AG04449 (cell line): ENCODE measurements at places on chromosomes 5 and 9.

DNA sequence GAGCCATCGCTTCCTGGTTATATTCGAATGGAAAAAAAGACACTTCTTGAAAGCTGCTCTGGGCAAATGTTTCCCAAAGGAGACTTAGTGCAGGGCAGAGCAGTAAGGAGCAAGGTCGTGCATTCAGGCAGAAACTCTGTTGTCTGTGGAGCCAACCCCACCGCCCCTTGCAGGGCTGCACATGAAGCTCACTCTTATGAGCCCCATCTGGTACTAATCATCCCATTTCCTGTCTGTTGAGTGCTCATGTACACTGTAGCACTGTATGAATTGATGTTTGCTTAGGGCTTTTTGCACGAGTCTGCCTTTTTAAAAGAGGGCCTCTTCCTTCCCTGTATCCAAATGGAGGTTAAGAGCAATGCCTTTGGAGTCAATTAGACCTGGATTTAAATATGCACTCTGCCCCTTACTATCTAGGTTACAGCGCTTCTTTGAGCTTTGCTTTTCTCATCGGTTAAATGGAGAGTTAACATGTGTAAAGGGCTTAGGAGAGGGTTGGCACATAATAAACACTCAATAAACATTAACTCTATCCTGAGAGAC, 25.4 kb downstream of the HMHB1 start:
- DNase-seq: peak; percentile 42

- DNase-seq: no peak
Observed at GRCh38 chr5:137022725-137023124, 476.4 kb downstream of the SPOCK1 start.

DNA sequence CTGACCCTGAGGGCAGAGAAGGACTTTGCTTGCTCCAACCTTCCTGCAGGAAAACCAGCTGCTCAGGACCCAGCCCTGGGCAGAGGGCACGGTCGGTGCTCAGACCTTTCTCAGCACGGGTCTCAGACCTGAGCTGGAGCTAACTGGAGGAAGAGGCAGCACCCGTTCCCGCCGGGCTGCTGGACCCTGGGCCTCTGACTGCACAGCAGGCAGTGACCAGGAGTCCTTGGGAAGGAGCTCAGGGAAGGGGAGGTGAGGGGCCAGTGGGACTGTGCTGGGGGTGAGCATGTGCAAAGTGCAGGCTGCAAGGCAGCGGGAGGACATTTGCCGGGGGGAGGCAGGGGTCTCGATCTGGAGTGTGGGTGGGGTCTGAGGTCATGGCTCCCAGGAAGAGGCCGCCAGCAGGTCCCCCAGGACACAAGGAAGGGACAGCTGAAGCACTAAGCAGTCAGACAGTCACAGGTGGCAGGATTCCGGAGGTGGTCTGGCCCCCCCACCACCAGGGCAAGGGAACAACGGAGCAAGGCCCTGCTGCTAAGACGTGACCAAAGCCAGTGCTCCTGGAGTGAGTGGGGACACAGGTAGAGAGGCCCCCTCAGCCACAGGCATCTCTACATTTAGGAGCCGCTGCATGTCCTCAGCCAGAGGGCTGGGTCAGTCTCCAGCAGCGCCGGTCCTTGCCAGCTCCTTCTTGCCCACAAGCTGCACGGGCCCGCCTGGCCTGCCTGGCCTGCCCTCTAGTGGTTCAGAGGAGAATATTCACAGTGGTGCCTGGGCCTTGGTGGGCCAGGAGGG, 4.8 kb upstream of the DPM2 start:
- no peak for DNase-seq

- no peak for DNase-seq
Observed at GRCh38 chr9:35112257-35113020, 3.2 kb downstream of the ATOSB start.

GRCh38 chr5:39947657-39948056, 522.9 kb upstream of the DAB2 start:
- no peak for DNase-seq

DNA sequence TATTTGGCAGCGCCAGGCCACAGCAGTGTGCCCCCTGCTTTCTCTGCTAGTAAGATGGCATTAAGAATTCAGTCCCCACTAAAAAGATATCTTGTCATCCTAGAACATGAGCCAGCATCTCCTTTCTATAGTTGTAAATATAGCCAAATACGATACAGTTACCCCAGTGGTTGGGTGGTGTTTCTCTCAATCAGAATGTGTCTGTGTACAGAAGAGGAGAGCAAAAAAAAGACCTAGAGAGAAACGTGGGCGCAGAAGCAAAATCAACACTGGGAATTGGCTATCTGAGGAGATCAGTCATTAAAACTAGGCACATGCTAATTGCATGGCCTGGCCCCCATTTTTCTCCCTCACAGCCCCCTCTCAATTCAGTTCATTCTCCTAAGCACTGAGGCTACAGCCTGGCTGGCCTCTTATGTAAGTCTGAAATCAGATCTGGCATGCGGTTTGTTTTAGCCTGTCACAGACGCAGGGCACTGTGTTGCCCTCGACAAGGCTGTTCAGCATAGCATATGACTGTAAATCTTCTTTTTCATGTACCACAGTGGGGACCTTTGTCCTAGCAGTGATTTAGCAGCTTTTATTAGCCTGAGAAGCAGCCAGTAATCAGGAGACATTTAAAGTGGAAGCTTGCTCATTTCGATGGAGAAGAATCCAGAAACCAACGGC, 57.8 kb downstream of the RORB start:
- no peak for DNase-seq

- DNase-seq: no peak
Observed at GRCh38 chr5:32496104-32496503, 51.6 kb upstream of the ZFR start.

DNA sequence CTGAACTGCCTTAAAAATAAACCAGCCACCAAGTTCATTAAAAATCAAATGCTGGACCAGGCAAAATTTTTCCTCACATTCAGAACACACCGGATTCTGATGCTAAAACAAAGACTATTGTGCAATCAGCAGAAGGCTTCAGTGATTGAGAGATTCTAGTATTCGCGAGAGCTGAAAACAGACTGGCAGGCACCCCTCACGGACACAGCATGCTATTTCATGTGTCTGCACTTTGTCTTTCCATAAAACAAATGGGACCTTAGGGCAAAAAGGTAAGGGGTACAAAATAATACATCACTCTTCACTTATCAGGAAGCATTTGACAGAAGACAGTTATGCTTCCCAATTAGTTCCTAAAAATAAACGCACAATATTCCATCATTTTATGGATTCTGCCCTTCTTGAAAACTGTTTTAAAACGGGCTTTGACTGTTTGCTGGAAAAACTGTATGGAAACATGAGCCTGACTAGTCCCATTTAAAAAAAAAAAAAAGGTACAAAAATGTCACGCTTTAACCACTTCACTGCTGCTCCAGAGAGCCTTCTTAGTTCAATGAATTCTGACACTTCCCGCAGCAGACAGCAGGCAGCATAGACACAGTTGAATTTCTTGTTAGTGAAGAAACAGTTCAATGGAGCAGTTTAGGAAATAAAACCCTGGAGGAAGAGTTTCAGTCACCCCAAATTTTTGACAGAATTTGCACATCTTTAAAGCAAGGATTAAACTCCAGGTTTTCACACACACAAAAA, 99.2 kb downstream of the MED27 start:
- DNase-seq: no peak

GRCh38 chr9:115637661-115638060, 515.9 kb upstream of the PAPPA start:
- no peak for DNase-seq

GRCh38 chr9:90102292-90102901, 497.6 kb downstream of the GADD45G start:
- DNase-seq: peak; percentile 47

GRCh38 chr5:164934039-164934438, 1428.6 kb downstream of the MAT2B start:
- DNase-seq: no peak

GRCh38 chr5:157509587-157509986, 49.6 kb downstream of the NIPAL4 start:
- DNase-seq: no peak

DNA sequence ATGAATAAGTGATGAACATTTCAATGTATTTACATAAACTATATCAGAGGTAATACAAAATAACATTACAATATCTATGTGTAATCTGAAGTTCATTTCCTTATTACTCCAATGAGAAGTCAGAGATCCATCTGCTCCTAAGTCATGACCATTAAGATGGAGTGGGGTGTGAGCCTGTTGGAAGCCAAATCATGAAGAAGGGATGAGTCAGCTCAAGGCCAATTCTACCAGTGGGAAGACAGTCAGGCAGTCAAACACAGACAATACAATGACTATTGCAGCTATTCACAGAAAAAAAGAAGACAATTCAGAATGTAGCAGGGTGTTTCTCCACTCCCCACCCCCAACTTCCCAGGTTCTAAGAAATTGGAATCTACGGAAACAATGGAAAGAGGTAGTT, 155.0 kb downstream of the NFIB start:
- DNase-seq: no peak

DNA sequence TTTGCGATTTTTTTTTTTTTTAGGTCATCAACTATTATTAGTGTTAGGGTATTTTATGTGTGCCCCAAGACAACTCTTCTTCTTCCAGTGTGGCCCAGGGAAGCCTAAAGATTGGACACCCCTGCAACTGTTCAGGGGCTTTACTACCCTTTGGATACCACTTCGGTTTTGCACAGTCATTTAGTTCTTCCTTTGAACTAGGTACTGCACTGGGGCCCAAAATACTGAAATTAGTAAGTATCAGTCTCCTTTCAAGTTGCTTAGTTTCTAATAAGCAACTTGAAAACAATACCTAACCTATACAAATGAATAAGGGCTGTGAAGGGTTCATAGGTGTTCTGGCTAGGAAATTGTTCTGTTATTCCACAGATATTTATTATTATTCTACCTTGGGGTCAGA, 45.3 kb downstream of the CWC27 start:
- DNase-seq: no peak

DNA sequence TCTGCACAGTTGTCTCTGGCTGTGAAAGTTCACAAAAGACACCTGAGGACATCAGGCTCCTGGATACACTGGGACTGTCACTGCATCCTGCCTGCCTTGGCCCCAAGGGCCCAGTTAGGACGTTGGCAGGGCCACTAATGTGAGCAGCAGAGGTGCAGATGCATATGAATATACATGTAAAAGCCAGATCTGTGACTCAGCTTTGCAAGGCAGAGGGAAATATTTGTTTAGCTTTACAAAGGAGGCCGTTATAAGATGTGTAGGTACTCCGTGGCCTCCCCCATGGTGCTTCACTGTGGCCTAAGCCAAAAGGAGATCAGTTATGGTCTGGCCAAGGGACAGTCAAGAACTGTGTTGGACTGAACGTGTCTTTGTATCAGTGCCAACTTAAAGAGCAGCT, 4.1 kb upstream of the C1QTNF3 start:
- DNase-seq: no peak

GRCh38 chr9:69824499-69825252, 4.1 kb downstream of the CFAP95 start:
- DNase-seq: no peak

- DNase-seq: no peak
Observed at GRCh38 chr9:137308057-137308619, 6.1 kb upstream of the NRARP start.

DNA sequence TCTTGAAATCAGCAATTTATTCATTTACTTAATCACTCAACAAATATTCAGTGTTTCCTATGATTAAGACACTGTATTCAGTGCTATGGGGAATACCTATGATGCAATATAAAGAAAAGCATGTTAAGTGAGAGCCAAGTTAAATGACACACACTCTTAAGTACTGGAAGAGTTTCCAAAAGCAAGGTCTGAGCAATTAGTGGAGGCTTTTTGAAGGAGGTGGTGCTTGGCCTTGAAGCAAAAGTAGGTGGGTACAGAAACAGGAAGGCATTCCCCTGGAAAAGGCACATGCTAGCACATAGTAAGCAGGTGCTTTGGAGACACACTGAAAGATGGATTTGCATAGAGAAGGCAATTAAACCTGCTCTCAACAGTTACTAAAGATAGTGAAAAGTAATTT, 4.0 kb downstream of the TSLP start:
- peak; percentile 84 for DNase-seq

- no peak for DNase-seq
Observed at GRCh38 chr5:1311439-1312055, 16.7 kb upstream of the TERT start.

- DNase-seq: no peak
Observed at GRCh38 chr9:137194388-137194787, 5.9 kb downstream of the SSNA1 start.

DNA sequence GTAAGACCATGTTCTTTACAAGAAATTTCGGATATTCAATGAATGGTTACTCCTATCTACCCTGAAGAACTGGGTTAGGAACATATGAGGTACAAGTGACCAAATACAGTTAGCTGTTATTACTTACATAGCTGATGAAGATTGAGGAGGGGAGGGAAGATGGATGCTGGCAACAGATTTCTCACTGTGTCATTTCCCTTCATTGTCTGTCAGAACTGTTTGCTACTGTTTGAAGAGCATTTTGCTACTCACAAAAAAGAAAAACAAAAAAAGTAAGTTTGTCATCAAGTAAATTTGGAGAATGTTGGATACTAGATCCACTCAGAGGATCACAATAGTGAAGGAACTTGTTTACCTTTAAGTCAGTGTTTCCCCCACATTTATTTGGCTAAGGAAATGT, 53.7 kb downstream of the ENC1 start:
- no peak for DNase-seq

DNA sequence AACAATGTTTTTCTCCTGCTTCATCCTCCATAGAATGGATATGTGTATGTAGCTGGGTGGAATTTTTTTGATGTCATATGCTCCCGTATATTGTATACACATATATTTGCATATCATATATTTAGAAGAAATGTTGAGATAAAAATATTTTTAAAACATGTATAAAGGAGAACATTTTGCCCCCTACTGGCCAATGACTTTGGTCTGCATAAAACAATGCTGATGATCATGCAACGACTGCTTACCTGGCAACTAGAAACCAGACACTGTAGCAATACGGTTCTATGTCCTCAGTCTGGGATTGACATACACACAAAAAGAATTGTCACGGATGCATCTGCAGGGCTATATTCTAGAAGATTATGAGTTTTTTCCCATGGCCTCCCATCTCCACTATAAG, 503.6 kb downstream of the ELAVL2 start:
- no peak for DNase-seq

- no peak for DNase-seq
Observed at GRCh38 chr5:66859526-66859925, 263.3 kb downstream of the MAST4 start.

DNA sequence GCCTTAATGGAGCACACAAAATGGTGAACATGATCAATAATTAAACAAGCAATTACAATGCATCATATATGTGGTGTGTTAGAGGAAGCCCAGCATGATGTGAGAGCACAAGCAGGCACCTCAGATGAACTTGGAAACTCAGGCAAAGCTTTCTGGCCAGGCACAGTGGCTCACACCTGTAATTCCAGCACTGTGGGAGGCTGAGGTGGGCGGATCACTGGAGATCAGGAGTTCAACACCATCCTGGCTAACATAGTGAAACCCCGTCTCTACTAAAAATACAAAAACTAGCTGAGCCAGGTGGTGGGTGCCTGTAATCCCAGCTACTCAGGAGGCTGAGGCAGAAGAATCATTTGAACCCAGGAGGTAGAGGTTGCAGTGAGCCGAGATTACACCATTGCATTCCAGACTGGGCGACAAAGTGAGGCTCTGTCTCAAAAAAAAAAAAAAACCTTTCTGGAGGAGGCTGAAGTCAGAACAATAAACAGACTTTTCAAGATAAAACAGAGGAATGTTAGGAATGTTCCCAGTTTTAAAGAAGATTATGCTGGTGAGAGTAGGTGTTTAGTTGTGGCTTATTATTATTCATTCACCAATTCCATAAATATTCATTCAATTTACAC, 159.4 kb downstream of the CEMIP2 start:
- DNase-seq: no peak
